NCI-H510A (cell line): ENCODE measurements at places on chromosomes 13 and 19.

DNA sequence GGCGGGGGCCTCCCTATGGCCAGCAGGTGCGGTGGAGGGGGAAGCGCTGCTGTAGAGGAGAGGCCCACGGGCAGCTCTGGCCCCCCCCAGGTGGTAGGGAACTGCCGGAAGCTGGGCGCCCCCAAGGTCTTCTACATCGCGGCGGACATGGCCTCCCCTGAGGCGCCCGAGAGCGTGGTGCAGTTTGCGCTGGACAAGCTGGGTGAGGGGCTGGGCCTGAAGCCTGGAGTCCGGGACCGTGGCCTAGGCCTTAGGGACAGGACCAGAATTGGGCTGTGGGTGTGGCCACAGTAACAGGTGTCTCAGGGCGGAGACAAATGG, 3.8 kb upstream of the RPL36 start:
- no peak for DNase-seq

- no peak for DNase-seq
Observed at GRCh38 chr19:5973867-5974635, 3.9 kb downstream of the RANBP3 start.

DNA sequence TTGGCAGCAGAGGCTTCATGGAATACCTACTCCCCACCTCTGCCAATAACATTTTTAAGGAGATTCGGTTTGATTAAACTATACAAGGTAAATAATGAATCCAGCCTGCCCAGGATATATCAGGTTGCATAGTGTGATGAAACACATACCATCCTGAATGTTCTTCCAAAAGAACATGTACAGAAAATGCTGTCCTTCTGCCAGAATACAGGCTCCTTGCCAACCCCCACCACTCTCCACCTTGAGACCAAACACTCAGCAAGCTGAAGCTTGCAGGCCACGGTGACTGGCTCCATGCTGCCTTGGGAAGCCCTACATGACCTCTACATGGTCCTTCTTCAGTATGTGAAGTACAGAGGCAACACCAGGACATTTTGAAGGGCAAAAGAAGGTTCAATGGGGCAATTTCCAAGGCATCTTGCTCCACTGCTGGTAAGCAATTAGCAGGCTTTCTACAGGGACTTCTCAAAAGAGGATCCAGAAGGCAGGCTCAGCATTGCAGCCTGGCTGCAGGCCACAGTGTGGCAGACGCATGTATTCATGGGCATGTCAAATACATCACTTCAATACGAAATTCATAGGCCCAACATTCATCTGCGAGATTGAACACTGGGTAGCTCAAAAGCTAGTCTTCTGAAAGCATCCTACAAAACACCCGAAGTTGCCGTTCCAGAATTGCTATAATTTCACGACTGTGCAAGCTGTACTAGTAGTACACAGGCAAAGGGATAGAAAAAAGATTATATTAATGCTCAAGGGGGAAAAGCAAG, 62.4 kb upstream of the SERP2 start:
- DNase-seq: no peak

GRCh38 chr19:58536852-58537798, 6.7 kb upstream of the TRIM28 start:
- DNase-seq: no peak

DNA sequence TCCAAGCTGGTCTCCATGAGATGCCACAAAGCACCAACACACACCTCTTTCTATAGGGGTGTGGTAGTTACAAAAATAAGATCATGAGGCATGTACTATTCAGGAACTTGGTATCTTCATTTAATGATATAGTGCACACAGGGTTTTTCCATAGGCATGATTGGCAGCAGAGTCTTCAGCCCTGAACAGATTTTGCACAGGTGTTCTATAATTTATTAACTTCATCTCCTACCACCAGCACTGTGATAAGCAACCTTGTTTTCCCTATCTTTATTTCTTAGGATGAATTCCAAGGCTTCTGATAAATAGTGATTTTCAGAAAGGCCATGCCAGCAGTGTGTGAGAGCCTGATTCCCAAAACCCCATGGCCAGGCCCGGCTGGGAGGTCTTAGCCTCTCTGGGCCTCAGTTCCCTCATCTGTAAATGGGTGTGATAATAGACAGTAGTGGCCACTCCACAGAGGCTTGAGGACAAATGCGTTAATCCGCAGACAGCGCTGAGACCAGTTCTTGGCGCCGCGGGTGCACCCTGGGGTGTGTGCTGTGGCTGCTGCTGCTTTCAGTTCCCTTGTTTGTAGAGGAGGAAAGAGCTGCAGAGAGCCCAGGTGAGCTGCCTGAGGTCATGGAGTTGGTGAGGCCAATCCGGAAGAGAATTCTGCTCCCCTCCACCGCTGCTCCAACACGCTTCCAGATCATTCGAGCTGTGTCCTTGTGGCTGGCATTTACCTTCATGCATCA, 33.1 kb downstream of the DHRS12 start:
- no peak for DNase-seq
